LHCN-M2 (cell line): ENCODE measurements at places on chromosomes 3 and 15.
A peak's percentile ranks its signal among the peaks of the same experiment; 100 is the strongest.

- peak; percentile 49 for DNase-seq
Measured at GRCh38 chr3:71069797-71070196, 513.7 kb downstream of the FOXP1 start.

- peak; percentile 89 for DNase-seq
Measured at GRCh38 chr15:87207990-87208580, 1048.5 kb downstream of the NTRK3 start.

- peak; percentile 16 for DNase-seq
Measured at GRCh38 chr15:22811640-22812039, 25.2 kb downstream of the NIPA1 start.

DNA sequence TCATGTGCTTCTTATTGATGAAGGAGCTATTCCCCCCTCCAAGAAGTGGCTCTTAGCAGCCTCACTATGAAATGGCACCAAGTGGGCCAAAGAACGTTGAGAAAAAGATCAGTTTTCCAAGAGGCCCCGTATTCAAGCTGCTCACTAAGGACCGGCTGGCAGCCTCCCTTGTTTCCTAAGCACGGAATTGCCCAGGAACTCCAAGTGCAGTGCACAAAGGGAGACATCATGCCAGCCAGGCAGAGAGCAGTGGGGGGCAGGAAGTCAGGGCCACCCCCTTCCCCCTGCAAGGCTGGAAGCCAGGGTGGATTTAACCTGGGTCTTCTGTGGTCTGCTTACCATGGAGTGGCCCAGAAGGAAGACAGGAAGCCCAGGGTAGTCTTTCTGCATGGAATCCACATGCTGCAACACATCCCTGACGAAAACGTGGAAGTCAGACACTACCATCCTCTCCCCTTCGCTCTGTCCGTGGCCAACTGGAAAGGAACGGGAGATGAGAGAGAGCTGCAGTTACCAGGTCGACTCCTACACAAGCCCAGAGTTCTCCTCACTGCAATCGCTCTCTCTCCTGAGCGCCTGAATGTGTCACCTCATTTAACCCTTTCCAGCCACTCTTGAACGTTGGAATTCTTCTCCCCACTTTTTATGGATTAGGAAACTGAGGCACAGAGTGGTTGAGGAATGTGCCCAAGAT, 49.5 kb downstream of the ABTB1 start:
- no peak for DNase-seq

- DNase-seq, result peak; percentile 67
Measured at GRCh38 chr3:111582120-111582474, 13.0 kb downstream of the ZBED2 start.

DNA sequence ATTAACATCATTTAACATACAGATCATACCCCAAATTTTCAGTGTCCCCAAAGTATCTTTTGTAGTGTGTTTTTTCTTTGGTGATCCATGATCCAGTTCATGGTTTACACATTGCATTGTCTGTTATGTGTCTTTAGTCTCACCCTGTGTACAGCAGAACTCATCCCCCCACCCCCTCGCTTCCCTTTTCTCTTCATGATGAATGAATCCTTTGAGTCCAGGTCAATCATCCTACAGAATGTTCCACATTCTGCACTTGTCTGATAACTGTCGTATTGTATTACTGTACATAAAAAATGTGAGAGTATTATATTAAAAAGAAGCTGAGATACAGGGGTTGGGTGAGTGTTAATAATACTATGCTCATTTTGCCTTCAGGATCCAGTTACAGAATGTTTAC, 14.6 kb upstream of the NIT2 start:
- no peak for DNase-seq

GRCh38 chr3:7382293-7383010, 521.5 kb downstream of the GRM7 start:
- DNase-seq, result no peak

DNA sequence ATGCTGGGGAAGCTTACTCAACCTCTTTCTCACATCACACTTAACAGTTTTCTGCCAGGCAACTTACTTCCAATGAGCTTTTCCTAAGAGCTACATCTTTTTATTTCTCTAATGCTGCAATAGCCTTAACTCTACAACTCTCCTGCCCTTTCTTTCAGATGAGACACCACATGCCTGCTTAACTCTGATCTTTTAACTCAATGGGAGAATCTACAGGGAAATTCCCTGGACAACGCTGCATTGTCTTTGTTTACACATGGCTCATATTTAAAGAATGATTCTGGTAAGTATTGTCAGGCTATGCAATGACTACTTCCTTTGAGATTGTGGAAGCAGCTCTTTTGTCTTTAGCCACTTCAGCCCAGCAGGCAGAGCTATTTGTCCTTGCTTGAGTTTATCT, 353.1 kb upstream of the BCHE start:
- DNase-seq, result no peak

- DNase-seq, result no peak
Measured at GRCh38 chr3:55893045-55893664, 406.0 kb upstream of the WNT5A start.
